ENCODE measurements at places on chromosomes 1 and 21.

DNA sequence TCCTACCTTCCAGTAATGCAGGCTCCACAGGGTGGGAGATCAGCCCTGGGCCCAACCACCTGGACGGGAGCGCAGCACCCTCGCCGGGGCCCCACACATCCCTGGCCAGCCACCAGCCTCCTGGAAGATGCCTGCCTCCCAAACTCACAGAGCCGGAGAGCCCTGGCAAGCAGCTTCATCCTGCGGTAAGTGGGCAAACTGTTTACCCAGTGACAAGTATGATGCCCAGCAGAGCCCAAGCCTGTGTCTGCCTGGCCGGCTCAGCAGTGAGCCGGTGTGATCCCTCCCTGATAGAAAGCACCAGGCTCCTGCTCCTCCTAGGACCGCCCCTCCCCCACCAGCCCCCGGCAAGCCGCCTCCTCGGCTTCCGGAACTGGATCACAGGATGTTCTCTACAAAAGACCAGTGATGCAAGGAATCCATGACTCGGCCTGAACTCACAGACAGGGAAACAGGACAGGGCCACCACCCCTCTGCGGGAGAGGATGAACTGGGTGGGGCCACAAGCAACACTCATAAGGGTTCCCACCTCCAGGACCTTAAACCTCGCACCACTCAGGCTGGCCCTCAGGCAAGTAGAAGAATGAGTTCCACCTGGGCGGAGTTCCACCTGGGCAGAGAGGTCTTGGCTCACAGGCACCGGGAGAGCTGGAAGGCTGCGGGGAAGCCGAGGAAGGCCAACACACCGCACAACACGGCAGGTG lies 7.9 kb downstream of the ACOT7 start:
- no peak for DNase-seq

DNA sequence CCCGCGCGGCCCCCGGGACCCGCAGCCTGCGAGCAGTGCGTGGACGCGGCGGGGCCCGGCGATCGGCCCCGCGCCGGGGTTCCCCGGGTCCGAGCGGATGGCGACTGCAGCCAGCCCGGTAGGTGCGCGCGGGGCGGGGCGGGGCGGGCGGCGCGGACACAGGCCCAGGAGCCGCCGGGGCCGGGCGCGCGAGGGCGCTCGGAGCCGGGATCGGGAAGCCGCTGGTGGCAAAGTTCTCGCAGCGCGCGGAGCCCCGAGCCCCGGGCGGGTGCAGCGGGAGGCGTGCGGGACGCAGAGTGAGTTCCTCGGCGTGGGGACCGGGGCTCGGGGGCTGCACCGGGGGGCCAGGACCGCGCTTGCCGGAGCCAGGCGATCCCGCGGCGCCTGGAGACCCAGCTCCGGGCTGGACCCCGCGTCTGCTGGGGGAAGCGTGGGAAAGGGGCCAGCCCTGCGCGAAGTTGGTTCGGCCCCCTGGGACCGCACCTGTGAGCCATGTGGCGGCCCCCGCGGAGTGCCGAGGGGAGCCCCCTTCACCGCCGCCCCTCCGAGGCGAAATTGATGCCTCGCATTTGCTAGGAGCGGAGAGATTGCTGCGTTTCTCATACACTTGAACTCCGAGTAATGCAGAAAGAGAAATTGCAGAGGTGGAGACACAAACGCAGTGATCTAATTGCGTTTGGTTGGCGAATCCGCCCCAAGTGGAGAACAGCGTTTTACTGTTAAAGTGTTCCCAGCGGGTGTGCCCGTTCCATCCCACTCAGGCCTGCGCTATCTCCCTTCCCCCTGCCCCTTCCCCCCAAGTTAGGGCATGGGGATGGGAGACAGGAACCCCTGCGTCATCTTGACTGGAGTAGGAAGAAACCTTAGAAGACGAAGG lies 228.9 kb upstream of the TMEM51 start:
- DNase-seq, result no peak

GRCh38 chr1:26412180-26412840 lies 1.7 kb downstream of the LIN28A start:
- DNase-seq, result no peak

GRCh38 chr1:224629965-224630364 lies 13.8 kb downstream of the CNIH3 start:
- no peak for DNase-seq

- DNase-seq, result no peak
These were observed 278.1 kb upstream of the CAMK1G start for GRCh38 chr1:209305221-209305954.

DNA sequence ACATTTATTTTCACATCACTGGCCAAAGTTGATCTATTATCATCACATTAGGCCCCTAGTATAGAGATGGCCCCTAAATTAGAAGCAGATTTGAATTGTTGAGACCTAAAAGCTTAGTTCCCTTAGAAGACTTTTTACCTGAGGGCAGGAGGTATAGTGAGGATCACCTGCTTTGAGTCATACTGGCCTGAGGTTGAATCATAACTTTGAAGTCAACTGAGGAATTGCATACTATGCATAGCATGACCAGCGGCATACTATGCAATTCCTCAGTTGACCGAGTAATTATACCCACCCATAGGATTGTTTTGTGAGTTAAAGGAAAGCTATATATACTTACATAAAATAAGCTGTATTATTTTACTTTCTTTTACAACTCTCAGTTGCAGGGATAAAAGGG lies 50.3 kb upstream of the DPH5 start:
- no peak for DNase-seq

Measured in MV-4-11 (cell line).